ENCODE measurements at places on chromosomes 5 and 9.

- no peak for DNase-seq
Measured at GRCh38 chr5:9265441-9266287, 280.2 kb downstream of the SEMA5A start.

- DNase-seq: no peak
Measured at GRCh38 chr9:124005029-124005771, 6.4 kb upstream of the LHX2 start.

DNA sequence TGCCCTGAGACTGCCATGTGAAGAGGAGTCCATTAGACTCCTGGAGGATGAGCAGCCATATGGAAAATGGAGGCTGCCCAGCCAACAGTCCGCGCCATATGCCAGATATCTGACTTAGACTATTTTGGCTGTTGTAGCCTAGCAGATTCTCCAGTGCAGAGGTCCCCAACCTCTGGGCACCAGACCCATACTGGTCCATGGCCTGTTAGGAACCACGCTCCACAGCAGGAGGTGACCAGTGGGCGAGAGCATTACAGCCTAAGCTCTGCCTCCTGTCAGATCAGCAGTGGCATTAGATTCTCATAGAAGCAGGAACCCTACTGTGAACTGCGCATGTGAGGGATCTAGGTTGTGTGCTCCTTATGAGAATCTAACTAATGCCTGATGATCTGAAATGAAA, 851.9 kb downstream of the NR2F1-AS1 start:
- no peak for DNase-seq

DNA sequence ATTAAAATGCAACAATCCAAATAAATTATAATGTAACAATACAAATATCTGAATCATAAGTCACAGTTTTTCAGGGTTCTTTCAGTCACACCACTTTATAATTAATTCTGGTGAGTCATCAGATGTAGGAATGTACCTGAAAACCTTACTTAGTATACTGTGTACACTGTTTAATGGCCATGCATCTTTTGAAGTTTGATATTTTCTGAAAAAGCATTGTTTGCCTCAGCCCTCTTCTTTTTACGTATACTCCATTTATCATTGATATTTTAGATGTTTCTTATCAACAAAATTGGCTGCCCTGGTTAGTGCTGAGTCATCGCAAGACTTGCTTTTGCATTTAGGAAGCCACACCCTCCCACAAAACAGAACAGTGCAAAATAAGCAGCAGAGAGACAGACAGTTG, 218.6 kb downstream of the PJA2 start:
- DNase-seq: no peak

GRCh38 chr9:78698371-78698770, 401.4 kb downstream of the PSAT1 start:
- DNase-seq: no peak

GRCh38 chr5:92758552-92758951, 822.5 kb downstream of the NR2F1-AS1 start:
- no peak for DNase-seq

Data from stimulated activated CD8-positive, alpha-beta memory T cell treated with anti-CD3 and anti-CD28 coated beads, Interleukin-15, amount 100 ng/mL, for 48 hours (primary cell).